ENCODE measurements at places on chromosomes 2 and 18.

DNA sequence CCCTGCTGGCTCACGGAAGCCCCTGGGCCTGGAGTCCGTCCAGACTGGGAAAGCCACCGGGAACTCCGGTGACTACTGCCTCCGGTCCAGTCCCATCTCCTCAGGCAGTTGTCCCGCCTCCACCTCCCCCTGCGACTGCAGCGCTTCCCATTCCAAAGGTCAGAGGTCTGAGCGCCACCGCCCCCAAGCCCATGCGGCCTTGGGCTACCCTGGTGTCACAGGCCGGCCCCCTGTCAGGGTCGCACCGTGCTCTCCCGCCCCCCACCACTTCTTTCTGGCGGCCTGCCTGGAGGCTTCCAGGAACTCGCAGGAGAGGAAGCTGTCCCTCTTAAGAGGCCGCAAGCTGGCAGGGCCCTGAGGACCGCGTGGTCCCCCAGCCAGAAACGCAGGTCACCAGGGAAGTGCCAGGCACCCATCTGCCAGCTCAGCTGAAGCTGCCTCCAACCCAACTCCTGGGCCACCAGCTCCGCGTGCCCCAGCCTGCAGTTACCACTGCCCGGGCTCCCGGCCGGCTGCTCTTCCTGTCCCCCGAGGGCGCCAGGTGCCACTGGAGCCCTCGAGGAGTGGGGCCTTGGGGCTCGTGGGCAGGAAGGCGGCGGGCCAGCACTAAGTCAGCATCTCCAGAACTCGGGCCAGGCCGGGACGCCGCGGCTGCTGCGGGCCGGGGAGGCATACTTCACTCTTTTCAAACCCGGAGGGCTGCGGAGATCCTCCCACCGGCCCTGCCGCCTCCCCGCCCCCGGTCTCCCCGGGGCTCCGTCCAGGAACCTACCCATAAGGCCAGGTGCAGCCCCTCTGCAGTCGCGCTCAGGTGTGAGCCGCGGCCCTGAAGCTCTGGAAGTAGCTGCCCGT lies 83.3 kb upstream of the POMC start:
- DNase-seq: no peak

GRCh38 chr2:5849562-5849961 lies 157.4 kb downstream of the SOX11 start:
- no peak for DNase-seq

- peak; percentile 51 for DNase-seq
These were observed 507 bp downstream of the RTKN start for GRCh38 chr2:74441170-74441689.

GRCh38 chr18:31241425-31241824 lies 76.5 kb upstream of the DSG1 start:
- DNase-seq: no peak

DNA sequence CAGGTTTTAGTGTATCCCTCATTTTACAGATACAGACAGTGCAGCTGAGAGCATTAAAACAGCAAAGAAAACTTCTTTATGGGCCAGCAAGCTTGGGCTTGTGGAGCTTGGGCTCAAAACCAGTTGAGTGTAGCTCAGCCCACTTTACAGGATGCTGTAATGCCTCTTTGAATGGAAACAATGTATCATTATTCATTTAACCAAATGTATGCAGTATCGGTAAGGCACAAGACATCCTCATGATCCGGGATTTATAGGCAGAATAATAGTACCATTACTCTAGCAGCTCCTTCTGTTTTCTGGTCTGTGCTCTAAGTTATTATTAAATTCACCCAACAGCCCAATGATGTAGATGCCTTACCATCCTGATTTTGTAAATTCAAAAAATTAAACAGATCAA lies 575.1 kb upstream of the CDH7 start:
- no peak for DNase-seq

DNA sequence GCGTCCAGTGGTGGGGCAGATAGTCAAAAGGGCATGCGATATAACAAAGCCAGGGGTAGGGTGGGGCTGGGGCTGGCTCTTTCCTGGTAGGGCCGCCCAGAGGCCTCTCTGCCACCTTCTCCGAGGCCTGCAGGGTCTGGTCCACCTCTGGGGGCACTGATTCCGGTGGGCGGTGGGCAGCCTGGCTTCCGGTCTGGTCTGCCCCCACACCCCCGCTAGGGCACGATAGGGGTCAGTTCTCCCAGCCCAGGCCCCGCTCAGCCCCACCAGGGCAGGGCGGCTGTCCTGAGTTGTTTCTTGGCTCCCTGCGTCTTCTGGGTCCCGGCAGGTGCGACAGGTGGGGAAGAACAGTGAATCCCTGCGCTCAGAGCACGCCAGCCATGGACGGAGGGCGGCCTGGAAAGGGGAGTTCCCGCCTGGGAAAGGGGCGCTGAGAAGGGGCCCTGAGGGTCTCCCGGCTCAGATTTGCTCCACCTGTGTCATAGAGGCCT lies 707 bp upstream of the ERFE start:
- DNase-seq: no peak

- DNase-seq: no peak
These were observed 72.6 kb upstream of the THUMPD2 start for GRCh38 chr2:39851651-39852110.

GRCh38 chr18:22701326-22701725 lies 231.8 kb upstream of the RBBP8 start:
- no peak for DNase-seq

DNA sequence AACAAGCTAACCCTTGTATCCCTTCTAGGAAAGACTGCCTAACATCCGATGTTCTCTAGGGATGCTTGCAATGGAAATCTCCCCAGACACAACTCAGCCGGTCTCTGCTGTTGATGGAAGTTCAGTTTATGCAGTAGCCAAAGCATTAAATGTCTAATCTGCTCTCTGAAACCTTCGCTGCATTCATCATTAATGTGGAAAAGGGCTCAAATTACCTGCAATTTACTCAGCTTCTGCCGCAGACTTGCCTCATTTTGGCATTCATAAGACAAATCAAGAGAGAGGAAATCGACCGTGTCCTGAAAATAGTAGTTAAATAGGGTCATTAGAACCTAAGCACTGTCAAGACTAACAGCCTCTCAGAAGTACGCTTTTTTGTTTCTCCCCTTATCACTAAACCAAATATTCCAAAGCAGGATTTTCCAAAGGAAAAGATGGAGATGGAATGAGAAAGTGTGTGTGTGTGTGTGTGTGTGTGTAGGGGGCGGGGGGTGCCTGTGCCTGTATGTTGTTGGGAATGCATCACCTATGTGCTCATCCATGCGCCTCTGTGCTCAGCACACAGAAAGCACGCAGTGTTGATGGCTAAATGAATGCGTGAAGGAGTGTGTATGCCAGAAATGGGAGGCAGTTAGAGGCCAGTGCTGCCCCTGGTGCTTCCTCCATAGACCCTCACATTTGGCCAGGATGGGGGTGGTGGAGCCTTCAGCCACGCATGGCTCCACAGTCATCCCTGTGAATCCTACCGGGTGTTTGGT lies 7.4 kb downstream of the LCT start:
- DNase-seq: no peak

DNA sequence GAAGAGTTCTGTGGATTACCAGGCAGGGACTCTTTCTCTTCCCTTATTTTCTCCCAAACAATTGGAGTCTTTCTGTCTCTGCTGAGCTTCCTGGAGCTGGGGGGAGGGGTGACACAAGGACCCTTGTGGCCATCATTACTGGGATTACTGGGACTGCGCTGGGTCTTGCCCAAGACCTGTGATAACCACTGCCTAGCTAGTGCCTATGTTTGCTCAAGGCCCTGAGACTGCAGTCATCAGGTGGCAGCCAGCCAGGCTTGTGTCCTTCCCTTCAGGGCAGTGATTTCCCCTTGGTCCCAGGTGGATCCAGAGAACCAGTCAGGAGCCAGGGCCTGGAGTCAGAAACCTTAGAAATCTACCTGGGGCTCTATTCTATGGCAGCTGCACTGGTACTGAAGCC lies 355.6 kb downstream of the PARD3B start:
- DNase-seq: no peak

GRCh38 chr2:167144179-167144898 lies 256.1 kb downstream of the XIRP2 start:
- no peak for DNase-seq

GRCh38 chr2:217732992-217733391 lies 269.8 kb downstream of the TNS1 start:
- DNase-seq: no peak

DNA sequence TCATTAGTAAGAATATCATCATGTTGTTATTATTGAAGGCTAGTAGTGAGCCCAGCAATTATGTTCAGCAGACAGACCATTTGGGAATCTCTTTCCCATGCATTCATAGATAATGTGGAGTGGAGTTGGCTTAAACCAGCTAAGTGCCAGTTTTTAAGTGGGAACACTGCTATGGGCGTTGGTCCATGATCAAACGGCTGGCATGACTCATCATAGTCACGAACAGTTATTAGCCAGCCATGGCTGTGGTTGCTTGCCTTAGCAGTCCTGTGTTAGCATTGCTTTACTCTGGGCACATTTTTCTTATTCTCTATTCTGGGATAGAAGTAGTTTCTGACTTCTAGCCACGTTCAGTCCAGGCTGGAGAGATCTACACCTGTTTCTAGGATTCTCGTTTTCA lies 17.7 kb downstream of the EIF4E2 start:
- DNase-seq: no peak

DNA sequence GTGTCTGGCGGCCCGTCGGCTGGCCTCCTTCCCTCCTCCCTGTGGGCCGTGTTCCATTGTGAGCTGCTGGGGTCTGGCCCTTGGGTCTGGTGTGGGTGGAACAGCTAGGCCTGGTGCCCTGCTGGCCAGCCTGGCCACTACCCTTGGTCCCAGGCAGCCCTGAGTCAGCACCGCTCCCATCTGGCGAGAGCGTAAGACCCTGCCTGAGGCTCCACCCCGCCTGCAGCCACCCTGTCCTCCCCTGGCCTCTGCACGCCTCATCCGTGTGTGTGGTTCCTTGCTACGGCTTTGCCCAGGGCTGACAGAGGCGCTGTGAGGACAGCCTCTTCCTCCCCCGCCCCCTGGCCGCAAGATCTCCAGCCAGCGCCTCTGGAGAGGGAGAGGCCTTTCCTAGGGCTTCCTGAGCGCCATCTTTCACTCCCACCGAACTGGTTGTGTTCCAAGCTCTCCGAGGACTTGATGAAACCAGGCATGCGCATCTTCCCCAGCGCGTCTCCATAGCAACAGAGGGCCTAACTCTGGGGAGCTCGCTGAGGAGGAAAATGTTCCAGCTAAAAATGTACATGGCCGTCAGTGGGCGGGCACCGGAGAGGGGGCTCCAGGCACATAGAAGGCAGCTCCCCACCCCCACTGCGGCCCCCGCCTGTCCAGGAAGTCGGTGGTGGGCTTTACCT lies 83.0 kb downstream of the STPG4 start:
- DNase-seq: peak; percentile 87

DNA sequence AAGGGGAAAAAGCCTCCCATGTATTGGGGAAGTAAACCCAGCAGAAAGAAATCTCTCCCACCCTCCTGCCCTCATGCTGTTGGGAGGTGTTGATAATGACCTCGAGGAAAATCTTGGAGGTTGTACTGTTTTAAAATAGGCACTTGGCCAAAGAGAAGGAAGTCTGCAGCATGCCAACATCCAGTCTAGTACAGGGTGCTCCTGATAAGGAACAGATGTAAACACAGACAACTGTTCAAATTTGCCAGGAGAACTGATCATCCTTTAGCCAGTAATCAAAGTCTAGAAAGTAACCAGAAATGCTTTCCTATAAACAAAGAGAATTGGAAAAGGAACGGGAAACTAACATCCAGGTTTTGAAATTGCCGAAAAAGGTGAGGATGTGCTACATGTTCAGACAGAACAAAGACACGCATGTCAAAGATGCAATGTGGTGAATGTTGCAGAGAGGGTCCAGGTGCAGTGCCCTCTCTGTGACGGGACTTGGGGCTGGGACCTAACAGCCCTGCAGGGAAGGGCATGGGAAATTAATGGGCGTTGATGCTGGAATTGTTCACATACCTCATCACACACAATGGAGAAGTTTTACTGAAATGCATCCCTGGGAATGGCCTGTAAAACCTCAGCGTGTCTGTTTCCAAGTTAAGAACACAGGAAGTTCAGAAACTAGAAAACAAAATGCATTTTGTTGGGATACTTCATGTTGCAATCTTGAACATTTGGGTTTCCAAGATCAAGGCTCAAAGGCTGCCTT lies 125.7 kb upstream of the RND3 start:
- no peak for DNase-seq

DNA sequence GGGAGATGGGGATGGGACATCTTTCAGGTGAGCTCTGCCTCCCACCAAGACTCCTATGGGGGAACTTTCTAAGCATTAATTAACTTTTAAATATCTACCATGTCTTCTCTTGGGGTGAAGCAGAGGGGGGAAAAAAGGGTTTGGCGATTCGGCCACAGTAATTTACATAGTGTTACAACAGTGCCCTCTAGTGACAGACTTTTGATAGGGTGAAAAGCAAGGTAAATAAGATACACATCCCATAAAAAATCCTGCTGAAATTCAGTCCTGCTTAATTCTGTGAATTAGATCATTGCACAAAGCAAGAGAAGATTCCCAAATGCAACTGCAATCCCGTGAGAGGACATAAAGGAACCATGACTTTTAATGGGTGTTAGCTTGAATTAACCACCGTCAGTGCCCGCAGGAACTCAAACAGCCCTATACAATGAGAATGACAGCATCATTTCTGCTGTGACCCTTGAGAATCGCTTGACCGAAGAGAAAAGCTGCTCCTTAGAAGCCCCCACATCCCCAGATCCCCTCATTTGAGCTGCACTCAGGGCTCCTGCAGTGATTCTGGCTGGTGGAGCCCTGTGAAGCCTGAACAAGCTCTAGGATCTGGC lies 32.8 kb downstream of the FAM124B start:
- DNase-seq: no peak

GRCh38 chr2:37800176-37800858 lies 124.8 kb upstream of the RMDN2 start:
- DNase-seq: no peak

- DNase-seq: no peak
These were observed 133.6 kb downstream of the ALK start for GRCh38 chr2:29787473-29788465.

DNA sequence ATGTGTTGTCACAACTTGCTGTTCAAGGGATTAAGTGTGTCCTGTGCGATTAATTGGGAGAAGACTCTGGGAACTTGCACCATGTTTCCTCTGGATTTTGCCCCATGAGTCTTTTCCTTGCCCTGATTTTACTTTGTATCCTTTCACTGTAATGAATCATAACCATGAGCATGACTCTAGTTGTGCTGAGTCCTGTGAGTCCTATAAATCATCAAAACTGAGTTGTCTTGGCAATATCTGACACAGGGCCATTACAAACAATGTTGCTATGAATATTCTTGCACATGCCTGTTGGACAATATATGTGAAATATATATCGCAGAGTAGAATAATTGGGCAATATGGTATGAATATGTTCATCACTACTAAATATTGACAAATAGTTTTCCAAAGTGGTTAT lies 56.5 kb upstream of the COL5A2 start:
- DNase-seq: no peak

DNA sequence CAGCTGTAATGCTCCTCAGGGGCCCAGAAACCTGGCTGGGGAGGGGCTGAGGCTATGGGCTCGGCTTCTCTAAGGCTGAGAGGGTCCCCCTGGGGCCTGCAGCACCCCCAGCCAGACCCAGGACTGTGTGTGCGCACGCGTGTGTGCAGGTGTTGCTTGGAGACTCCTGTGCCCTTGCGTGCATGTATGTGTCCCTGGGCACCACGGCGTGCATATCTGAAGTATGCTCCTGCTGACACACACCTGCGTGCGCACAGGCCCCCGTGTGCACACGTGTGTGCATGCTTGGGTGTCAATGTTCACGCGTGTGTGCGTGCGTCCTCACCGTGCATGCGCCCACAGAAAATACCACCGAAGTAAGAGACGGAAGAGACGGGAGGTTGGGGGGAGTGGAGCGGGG lies 14.9 kb upstream of the ECEL1 start:
- no peak for DNase-seq

GRCh38 chr2:21118302-21118920 lies 5.4 kb upstream of the TDRD15 start:
- peak; percentile 29 for DNase-seq

GRCh38 chr2:73295751-73296400 lies 2.5 kb upstream of the EGR4 start:
- DNase-seq: no peak

Data from head of caudate nucleus (tissue), 42 donors.